Stimulated activated CD4-positive, alpha-beta T cell treated with anti-CD3 and anti-CD28 coated beads, Interleukin-2, amount 100 ng/mL, for 24 hours (primary cell): ENCODE measurements at places on chromosomes 13 and 19.

- no peak for DNase-seq
Measured at GRCh38 chr19:56134654-56134921, 6.5 kb upstream of the ZNF444 start.

- no peak for DNase-seq
Measured at GRCh38 chr19:28199323-28199722, 1013.6 kb downstream of the UQCRFS1 start.

- peak; percentile 90 for DNase-seq
Measured at GRCh38 chr19:52007806-52008557, at the start of gene ZNF615. ZNF615 (minus strand) TSS chr19:52008211; CDS start chr19:52003711, 4,500 bp downstream.

DNA sequence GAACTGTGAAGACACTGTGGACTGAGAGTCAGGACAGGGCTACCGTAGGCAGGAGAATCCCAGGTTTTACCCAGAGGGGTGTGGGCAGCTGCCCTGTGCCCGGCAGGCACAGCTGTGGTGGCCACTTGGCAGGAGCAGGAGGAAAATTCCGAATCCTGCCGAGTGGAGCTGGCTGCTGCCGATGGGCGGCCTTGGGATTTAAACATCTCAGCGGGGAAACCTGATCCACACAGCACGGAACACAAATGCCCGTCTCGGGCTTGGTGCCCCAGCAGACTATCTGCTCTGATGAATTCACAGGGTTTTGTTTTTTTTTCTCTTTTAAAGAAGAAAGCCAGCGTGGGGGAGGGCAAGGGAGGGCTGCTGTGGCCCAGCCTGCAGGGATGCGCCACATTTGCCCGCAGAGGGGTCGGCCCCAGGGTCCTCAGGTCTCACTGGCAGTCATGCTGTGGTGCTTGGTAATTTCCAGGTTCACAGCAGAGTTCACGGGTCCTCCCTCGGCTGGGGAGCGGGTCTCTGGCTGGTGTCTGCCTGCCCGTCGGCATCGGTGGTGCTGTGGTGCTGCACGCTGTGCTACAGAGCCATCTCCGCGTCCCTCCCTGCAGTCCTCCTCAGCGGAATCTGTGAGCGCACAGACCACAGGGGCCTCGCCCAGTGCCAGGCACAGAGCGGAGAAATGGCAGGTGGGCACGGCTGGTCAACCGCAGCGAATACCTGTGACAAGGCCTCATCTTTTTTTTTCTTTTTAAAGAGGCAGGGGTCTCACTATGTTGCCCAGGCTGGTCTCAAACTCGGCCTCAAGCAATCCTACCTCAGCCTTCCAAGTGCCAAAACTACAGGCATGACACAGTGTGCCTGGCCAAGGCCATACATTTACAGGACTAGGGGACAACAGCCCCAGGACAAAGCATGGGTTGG, 28.1 kb downstream of the MPND start:
- no peak for DNase-seq

- DNase-seq = no peak
Measured at GRCh38 chr19:27964185-27964584, 1248.8 kb downstream of the UQCRFS1 start.

DNA sequence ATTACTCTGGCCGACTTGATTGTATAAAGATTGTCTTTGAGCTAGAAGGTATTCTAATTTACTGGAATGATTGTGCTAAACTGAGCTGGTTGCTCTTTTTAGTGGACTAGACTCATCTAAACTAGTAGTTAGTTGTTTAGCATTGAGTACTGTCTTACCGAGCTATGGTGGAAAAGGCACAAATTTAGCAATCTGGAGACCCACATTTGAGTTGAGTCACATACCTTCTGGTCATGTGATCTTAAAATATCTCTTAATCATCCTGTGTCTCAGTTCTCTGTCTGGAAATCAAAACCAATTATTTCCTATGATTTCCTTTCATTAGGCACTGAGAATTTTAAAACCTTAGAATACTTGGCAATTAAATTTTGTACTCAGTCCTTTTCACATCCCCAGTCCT, 349.5 kb downstream of the IRS2 start:
- DNase-seq = no peak

GRCh38 chr13:111654531-111654930, 334.1 kb downstream of the TEX29 start:
- no peak for DNase-seq

DNA sequence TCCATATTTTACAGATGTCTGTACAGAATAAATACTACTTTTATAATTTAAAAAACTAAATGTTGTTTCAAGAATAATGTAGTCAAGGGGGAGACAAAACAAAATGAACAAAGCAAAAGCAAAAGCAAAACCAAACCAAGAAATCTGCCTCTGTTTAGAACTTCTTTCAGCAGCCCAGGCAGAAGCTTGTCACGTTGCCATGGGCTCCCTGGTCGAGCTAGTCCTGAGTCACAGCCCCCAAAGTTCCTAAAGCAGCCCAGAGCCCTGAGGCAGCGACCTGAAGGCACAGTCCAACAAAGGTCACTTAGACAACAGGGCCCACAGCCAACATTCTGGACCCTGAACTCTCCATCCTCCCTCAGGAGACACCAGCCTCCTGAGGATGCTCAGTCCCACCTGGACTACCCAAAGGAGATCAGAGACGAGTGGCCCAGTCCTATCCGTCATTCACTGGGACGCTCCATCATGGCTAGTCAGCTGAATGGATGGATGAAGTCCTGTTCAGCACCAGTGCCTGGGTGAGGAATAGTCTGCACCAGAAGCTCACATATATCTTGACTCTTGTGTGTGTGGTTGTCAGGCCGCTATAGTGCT, 41.7 kb downstream of the SIAH3 start:
- DNase-seq = no peak

DNA sequence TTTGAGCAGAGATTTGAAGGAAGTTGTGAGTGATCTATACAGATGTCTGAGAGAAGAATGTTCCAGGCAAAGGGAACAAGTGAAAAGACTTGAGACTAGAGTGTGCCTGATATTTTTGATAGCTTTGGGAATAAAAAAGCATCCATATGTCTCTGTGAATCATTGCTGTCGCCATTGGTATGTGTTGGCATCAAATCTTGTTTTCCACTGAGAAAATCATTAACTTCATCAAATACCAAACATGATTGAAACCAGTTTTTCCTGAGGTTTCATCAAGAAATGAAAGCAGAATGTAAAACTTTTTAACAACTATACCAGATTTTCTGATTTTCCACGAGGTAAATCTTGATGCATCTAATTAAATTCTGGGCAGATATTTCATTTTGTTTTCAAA, 862.6 kb downstream of the DIAPH3 start:
- DNase-seq = no peak

GRCh38 chr13:28470296-28470695, 24.6 kb downstream of the FLT1 start:
- DNase-seq = no peak

- DNase-seq = no peak
Measured at GRCh38 chr13:85170372-85170771, 628.8 kb downstream of the SLITRK6 start.

GRCh38 chr13:25616674-25617073, 244.9 kb downstream of the ATP8A2 start:
- no peak for DNase-seq

- no peak for DNase-seq
Measured at GRCh38 chr13:29800687-29801086, 49.7 kb downstream of the UBL3 start.

GRCh38 chr13:74004109-74004508, 130.1 kb downstream of the KLF12 start:
- no peak for DNase-seq

- DNase-seq = peak; percentile 61
Measured at GRCh38 chr19:48842789-48843162, 6.5 kb upstream of the HSD17B14 start.

GRCh38 chr19:4984438-4984990, 15.6 kb downstream of the KDM4B start:
- DNase-seq = no peak

- DNase-seq = no peak
Measured at GRCh38 chr13:19567820-19568534, 6.6 kb upstream of the TPTE2 start.

DNA sequence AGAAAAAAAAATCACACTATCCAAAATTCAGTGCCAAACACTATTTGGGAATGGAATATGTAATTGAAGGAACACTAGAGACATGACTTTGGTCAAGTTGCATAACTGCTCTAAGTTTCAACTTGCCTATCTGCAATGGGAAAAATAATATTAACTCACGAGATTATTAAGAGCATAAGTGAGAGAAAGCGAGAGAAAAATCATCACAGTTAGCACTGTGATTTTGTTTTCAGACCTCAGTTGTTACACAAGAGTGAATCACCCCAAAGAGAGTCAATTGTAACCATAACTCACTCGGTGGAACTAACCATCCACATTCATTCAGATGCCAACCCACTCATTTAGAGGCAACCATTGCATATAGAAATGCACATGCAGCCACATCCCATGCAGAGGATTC, 147.1 kb downstream of the NHLRC3 start:
- DNase-seq = no peak

DNA sequence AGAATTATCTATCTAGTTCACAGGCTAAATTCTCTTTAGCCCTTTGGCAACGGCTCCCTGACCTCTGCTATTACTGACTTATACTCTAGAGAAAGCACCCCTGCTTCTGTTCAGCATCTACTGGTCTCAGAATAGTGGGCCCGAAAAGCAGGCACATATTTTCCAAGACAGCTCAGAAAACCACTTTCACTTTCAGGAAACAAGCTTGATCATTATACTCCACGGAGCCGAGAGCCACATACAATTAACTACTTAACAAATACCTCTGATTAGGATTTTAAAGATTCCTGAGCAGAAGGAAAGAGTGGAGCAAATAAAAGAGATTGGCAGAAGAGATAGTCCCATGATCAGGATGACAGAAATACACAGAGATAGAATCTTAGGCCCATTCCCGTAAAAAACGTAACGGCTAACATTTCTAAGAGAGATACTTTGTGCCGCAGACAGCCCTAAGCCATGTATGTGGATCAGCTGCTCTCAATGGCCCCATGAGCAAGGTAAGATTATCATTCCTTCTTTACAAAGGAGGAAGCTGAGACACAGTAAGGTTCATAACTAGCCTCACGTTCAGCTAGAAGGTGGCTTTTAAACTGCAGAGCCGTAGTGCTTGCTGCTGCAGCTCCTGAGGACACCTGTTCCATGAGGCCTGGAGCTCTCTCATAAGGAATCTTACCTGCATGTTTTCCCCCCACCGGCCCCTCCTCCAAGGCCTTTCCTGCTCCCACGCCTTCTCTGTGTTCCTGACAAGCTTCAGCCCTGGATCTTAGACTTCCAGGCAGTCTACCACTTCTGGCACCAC, 227.2 kb downstream of the FOXO1 start:
- no peak for DNase-seq

GRCh38 chr13:99655351-99656091, 154.2 kb downstream of the TM9SF2 start:
- DNase-seq = peak; percentile 33

- no peak for DNase-seq
Measured at GRCh38 chr13:22194106-22194805, 523.4 kb downstream of the FGF9 start.

DNA sequence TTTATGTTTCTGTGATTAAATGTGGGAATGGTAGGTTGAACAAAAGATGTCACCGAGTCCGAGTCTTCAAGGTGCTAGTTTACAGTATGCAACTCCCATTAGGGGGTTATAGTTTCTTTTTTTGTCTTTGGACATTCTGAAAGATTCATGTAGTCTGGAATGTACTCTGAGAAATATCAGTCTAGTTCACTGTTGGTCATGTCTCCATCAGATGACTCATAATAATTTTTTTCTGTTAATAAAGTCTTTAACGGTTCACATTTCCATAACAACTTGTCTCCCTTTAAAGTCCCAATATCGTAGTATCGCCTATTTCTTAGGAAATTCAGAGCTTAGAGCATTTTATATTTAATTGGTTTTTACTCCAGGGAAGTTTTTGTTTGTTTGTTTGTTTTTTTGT, 13.5 kb upstream of the ESD start:
- no peak for DNase-seq

DNA sequence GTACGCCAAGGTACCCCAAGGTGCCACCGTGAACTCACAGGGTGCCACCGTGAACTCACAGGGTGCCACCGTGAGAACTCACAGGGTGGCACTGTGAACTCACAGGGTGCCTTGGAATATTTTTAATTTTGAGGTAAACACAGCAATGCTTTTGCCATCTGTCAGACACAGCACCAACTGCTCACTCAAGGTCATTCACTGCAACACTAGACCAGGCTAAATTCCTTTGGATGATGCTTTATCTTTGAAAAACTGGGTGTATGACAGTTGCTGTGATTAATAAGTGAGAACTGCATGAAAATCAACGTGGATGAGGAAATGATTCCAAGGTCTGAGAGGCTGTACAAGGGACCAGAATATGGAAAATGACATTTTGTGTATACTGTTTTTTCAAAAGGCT, 18.9 kb downstream of the SAFB2 start:
- DNase-seq = no peak

GRCh38 chr13:33745370-33746324, 72.3 kb upstream of the RFC3 start:
- no peak for DNase-seq

DNA sequence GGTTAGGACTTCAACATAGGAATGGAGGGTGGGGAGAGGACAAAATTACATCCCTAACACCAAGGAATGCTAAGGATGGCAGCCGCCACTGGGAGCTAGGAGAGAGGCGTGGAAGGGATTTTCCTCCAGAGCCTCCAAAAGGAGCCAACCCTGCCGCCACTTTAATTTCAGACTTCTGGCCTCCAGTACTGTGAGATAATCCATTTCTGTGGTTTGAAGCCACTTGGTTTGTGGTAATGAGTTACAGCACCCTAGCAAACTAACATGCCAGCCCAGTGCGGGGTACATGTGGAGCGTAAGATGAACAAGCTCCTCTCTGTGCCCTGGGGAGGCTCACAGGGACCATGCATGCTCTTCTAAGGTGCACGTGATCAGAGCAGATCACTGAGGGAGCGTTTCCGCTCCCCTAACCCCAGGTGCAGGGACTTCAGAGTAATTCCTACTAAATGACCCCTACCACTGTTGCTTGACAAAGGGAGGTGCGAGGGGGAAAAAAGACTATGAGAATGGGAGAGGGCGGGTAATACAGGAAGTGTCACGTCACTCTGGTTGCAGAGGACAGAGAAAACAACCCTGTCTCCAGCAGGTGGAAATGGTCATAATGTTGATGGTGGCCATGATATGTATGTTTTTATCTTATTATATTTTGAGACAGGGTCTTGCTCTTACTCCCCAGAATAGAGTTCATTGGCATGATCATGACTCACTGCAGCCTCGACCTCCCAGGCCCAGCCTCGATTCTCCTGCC, 12.0 kb downstream of the FPR1 start:
- no peak for DNase-seq
